ENCODE measurements at places on chromosomes 13 and 19. TPM values are rescaled to one million over a fixed set of nuclear protein-coding genes. Genes with fewer than 3 reads are reported as not detected.

The CPT1C gene
- total RNA-seq = 20.4 TPM

The CATSPERD gene
- not detected for total RNA-seq

The CEACAM3 gene
- not detected for total RNA-seq

- H3K27me3 ChIP-seq = peaks cover 3% of the 10 kb centered on the region
- no peaks in the 10 kb centered on the region for H3K4me1 ChIP-seq
- H3K36me3 ChIP-seq = no peaks in the 10 kb centered on the region
- no peak overlapping the region for H3K4me3 ChIP-seq
Measured at GRCh38 chr19:12796146-12797071, 5.1 kb downstream of the JUNB start.

DNA sequence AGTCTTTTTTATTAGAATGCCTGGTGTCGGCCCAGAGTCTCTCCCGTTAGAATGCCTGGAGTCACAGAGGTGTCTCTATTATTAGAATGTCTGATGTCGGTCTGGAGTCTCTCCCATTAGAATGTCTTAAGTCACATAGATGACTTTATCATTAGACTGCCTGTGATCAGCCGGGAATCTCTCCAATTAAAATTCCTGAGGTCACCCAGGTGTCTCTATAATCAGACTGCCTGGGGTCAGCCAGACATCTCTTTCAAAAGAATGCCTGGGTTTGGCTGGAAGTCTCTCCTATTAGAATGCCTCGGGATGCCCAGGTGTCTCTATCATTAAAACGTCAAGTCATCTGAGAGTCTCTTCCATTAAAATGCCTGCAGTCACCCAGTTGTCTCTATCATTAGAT lies 1493.9 kb downstream of the UQCRFS1 start:
- H3K27ac ChIP-seq = no peak overlapping the region
- no peaks in the 10 kb centered on the region for H3K36me3 ChIP-seq
- DNase-seq = no peak
- no peaks in the 10 kb centered on the region for H3K27me3 ChIP-seq

DNA sequence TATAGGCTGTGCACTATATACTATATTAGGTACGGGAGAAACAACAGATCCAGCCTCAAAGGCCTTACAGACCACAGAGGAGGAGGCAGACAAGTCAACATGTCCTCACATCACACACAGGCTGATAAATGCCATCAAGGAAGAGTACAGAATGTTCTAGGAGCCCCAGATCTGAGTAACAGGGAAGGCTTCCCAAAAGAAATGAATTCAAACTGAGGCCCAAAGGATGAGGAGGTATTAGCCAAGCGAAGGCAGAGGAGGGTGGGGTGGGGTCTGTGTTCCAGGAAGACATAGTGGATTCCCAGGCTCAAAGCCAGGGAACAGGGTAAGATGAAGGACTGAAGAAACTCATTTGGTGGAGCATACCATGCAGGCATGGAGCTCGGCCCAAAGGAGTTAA lies 55.1 kb downstream of the RXFP2 start:
- H3K27me3 ChIP-seq = no peaks in the 10 kb centered on the region
- no peak overlapping the region for H3K27ac ChIP-seq
- DNase-seq = no peak
- H3K36me3 ChIP-seq = no peaks in the 10 kb centered on the region
- no peak overlapping the region for H3K4me3 ChIP-seq
- H3K4me1 ChIP-seq = no peaks in the 10 kb centered on the region
